ENCODE measurements at places on chromosomes 5 and 9. TPM values are rescaled to one million over a fixed set of nuclear protein-coding genes. Genes with fewer than 3 reads are reported as not detected.

Gene MYMK
- total RNA-seq = not detected

Gene FBP1
- 0.82 TPM for total RNA-seq

Gene DPYSL3
- total RNA-seq = 0.41 TPM

Gene SPATA31A5
- total RNA-seq = not detected

GRCh38 chr9:37624073-37624472, 26.7 kb upstream of the FRMPD1 start:
- DNase-seq = no peak
- H3K27ac ChIP-seq = no peak overlapping the region
- no peaks in the 10 kb centered on the region for H3K27me3 ChIP-seq
- H3K36me3 ChIP-seq = no peaks in the 10 kb centered on the region

DNA sequence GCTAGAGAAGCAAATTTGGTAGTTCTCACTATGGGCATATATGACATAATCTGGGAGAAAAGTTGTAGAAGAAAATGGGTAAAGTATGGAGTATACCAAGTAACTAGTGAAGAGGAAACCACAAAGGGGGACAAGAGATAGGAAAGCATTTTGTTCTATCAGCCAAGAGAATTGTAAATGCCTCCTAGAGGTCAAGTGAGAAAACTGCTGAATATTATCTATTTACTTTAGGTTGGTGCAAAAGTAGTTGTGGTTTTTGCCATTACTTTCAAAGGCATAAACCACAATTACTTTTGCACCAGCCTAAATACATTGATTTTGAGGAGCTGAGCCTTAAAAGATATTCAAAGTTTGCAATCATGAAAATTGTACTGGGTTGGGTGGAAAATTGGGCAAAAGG, 126.7 kb upstream of the GRHPR start:
- peak overlapping the region; percentile 57 for H3K27ac ChIP-seq
- H3K4me3 ChIP-seq = no peak overlapping the region
- no peak for DNase-seq
- H3K36me3 ChIP-seq = peaks cover 36% of the 10 kb centered on the region

- H3K27me3 ChIP-seq = no peaks in the 10 kb centered on the region
- H3K27ac ChIP-seq = no peak overlapping the region
Observed at GRCh38 chr5:154199671-154200220, 9.2 kb downstream of the GALNT10 start.

DNA sequence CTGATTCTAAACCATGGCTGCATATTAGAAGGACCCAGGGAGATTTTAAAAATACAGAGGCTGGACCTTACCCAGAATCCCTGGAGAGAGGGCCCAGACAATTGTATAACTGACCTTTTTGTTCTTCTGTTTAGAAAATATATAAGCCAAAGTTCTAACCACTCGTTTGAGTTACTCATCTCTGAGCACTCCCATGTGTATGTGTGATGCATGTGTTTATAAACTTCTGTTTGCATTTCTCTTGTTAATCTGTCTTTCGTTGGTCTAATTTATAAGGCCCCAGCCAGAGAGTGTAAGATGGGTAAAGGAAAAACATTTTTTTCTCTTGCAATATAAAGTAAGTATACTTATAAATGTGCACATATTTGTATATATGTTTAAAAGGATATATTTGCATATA, 443.9 kb downstream of the ZNF608 start:
- no peaks in the 10 kb centered on the region for H3K36me3 ChIP-seq
- H3K4me1 ChIP-seq = no peaks in the 10 kb centered on the region
- no peaks in the 10 kb centered on the region for H3K27me3 ChIP-seq
- no peak overlapping the region for H3K27ac ChIP-seq
- H3K4me3 ChIP-seq = no peak overlapping the region
- DNase-seq = no peak

DNA sequence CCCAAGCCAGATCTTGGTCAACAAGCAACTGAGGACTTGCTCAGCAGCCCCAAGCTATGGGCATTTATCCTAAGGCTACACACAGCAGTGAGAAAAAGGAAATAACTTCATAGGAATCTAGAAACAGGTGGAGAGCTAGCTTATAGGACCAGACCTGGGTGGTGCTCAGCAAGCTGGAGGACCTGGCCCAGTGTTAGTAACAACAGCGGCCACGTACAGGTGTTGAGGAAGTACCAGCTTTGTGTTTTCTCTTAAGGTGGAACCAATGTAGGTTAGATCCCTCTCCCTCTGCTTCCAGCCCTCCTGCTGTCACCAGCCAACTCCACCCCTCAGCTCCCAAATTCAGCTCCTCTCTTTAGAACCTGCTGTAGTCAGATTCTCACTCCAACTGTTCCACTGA, 43.4 kb downstream of the IRF1 start:
- H3K4me3 ChIP-seq = no peak overlapping the region
- DNase-seq = no peak
- peaks cover 42% of the 10 kb centered on the region for H3K36me3 ChIP-seq
- no peak overlapping the region for H3K27ac ChIP-seq

- H3K27me3 ChIP-seq = no peaks in the 10 kb centered on the region
- H3K4me1 ChIP-seq = peaks cover 5% of the 10 kb centered on the region
- H3K27ac ChIP-seq = no peak within 1 kb of the TSS
- peak; percentile 76 for DNase-seq
- H3K4me3 ChIP-seq = peak within 1 kb of the TSS; percentile 84
Observed at GRCh38 chr5:110726249-110727024, at the start of gene TMEM232. Gene TMEM232 (minus strand): TSS chr5:110726671. CDS start chr5:110667352, 59,319 bp downstream.

GRCh38 chr5:172765766-172766286, 5.2 kb downstream of the DUSP1 start:
- H3K36me3 ChIP-seq = peaks cover 28% of the 10 kb centered on the region
- peaks cover 45% of the 10 kb centered on the region for H3K4me1 ChIP-seq
- H3K27ac ChIP-seq = peak overlapping the region; percentile 87
- H3K4me3 ChIP-seq = peak overlapping the region; percentile 75

DNA sequence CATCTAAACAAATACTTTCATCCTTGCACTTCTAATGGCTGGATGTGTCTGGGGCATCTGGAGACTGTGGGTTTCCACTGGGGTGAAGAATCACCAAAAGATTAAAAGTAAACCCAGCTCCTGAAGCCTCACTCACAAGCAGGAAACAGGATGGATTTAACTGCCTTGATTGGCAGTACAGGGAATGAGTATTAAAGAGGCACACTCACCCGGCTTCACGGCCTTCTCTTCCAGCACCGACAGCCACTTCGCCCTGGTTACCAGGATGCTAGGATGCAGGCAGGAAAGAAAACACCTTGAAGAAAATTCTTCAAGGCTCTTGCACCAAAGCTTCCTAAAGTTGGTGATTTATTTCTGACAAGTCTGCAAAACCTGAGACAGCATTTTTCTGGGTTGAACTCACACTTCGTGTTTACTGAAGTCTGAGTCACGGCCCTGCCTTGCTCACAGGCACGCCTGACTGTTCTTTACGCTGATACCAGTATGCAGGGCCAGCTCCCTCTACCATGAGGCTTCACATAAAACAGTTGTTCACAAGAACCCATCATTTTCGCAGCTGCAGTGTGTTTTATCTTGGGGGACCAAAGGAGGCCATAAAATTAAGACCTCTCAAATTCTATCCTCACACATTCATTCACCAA, 56.5 kb upstream of the ZNF354A start:
- H3K4me3 ChIP-seq = no peak overlapping the region
- H3K4me1 ChIP-seq = no peaks in the 10 kb centered on the region
- H3K36me3 ChIP-seq = no peaks in the 10 kb centered on the region

GRCh38 chr5:763397-763796, 21.1 kb downstream of the ZDHHC11B start:
- DNase-seq = no peak
- H3K27ac ChIP-seq = no peak overlapping the region
- H3K36me3 ChIP-seq = no peaks in the 10 kb centered on the region
- H3K27me3 ChIP-seq = no peaks in the 10 kb centered on the region
- no peak overlapping the region for H3K4me3 ChIP-seq
- H3K4me1 ChIP-seq = peaks cover 5% of the 10 kb centered on the region
